ENCODE measurements at places on chromosomes 1 and 21. TPM values are rescaled to one million over a fixed set of nuclear protein-coding genes. Genes with fewer than 3 reads are reported as not detected.

- DNase-seq, result peak; percentile 28
These were observed 70.6 kb upstream of the KIAA1614 start for GRCh38 chr1:180842052-180842451.

- no peak for DNase-seq
These were observed 44.5 kb downstream of the RPL5 start for GRCh38 chr1:92876351-92876750.

GRCh38 chr1:68120136-68120791, 69.8 kb upstream of the DIRAS3 start:
- DNase-seq, result peak; percentile 82

DNA sequence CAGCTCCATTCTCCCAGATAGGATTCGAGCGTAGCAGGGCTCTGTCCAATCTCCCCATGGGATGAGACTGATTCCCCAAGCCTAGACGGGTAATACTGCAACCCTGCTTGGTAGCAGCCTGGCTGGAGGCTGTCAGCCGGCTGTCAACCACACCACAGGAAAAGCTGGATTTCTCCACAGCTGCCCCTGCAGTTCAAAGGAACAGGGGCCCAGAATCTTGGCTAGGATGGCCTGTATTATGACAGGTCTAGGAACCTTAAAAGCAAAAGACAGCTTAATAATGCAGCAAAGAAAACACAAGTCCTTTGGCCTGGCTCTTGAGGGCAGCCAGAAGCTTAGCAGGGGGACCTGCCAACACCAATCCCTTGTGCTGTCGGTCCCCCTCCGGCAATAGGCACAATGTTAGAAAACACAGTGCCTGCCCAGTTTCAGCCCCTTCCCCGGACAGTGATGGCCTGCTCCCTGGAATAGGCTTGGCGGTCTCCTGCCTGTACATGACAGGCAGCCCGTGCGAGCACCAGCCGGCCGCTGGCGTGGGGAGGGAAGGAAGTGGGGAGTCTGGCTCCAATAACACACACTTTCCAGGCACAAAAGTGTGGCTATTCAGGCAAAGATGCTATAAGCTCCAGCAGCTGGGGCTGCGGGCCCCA, 90.5 kb downstream of the TRABD2B start:
- DNase-seq, result no peak

DNA sequence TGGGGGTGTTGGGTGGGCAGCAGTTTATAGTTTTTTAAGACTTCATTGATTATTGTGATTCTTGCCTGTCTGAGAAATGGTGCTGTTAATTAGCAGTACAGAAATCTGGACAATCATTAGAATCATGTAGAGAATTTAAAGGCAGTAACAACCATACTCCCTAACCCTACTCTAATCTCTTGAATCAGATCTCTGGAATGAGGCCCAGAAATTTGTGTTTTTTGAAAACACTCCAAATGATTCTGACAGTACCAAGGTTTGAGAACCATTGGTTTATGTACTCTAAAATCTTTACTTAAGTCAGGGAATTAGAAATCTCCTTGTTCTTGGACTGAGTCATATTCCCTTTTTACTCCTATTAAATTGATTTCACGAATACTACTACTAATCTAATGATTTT, 24.0 kb downstream of the FNBP1L start:
- peak; percentile 55 for DNase-seq

- DNase-seq, result no peak
These were observed 58.0 kb upstream of the RAB3GAP2 start for GRCh38 chr1:220330265-220330664.

- DNase-seq, result no peak
These were observed 6.8 kb upstream of the COL6A2 start for GRCh38 chr21:46091118-46091517.

DNA sequence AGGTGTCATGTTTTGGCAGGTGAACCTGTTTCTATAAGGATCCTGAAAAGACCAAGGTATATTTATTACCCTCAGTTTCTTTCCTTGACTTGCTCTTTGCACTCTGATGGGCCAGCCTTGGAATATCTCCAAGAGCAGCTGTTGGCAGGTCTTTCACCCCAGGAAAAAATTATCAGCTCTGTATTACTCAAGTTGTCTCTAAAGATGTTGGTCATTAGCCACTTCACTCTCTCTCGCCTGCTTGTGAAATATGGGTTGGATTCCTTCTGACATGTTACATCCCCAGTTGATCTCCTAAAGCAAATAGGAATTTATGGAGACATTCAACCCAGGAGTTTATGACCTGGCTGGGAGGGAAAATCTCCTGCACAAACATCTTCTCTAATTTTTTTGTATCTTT, 85.9 kb downstream of the KCNJ15 start:
- no peak for DNase-seq

GRCh38 chr1:50975436-50975835, 5.4 kb downstream of the CDKN2C start:
- no peak for DNase-seq

- no peak for DNase-seq
These were observed 34.1 kb downstream of the ABL2 start for GRCh38 chr1:179195376-179195775.

GRCh38 chr21:45042664-45043161, 31.7 kb upstream of the ADARB1 start:
- no peak for DNase-seq

DNA sequence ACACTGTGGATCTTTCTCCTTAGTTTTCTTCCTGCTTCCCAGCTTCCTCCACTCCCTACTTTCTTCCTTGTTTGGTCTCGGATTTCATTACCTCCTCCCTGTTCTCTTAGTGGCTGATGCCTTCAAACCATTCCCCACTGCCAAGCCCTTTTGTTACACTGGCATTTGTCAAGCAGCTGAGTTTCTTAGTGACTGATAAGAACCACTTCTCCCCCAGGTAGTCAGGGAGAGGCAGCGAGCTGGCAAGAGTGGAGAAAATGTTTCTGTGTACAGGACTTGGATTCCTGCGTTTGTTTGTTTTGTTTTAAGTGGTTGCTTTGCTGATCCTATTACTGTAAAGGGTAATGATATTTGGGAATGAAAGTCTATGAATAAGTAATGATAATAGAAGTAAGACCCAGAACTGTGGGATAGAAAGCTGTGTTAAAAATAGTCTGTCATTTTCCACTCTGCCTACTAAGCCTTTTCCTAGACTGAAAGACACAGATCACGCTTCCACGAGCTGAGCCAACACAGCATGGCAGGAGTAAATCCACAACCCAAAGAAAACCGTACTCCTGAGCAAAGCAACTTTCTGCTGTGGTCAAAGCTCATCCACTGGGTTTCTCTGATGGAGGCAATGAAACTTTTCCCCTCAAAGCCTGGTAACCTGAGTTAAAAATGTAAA, 10.1 kb upstream of the SERTAD4 start:
- peak; percentile 91 for DNase-seq

- DNase-seq, result no peak
These were observed 181.2 kb upstream of the ESRRG start for GRCh38 chr1:216904471-216904870.

- peak; percentile 76 for DNase-seq
These were observed 14.7 kb upstream of the CSF1 start for GRCh38 chr1:109895720-109896504.

DNA sequence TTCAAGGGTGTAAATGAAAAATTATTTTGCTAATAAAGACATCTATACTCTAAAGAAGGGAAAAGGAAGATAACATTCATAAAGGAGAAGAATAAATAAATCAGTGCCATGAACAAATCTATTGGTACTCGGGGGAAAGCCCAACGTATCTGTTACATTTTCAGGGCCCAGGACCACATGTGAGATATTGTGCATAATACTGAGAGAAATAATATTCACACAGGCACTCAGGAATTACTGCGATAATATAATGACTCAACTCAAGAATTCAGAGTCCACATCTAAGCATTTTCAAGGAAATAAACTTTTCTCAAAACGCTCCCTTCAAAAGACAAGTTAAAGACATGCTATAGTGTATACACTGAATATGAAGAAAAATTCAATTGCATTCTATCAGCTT, 108.8 kb downstream of the SMYD2 start:
- DNase-seq, result no peak

- DNase-seq, result peak; percentile 86
These were observed 52.5 kb downstream of the POU2F1 start for GRCh38 chr1:167273027-167273800.

- DNase-seq, result peak; percentile 99
These were observed 302.0 kb downstream of the DUSP10 start for GRCh38 chr1:221439747-221440501.

DNA sequence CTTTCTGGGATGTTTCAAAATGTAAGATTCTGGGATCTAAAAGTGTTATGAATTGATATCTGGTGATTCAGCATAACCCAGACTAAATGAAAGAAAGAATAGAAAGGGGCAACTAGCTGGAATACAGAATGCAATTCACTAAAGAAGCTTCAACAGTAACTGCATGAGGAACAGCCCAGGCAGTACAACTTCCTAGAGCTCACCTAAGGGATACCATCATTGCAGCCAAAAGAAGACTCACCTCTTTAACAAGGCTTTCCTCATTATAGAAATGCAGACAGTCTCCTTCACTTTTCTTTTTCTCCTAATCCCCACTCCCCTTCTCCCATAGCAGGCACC, 6.3 kb downstream of the RGS5 start:
- no peak for DNase-seq

DNA sequence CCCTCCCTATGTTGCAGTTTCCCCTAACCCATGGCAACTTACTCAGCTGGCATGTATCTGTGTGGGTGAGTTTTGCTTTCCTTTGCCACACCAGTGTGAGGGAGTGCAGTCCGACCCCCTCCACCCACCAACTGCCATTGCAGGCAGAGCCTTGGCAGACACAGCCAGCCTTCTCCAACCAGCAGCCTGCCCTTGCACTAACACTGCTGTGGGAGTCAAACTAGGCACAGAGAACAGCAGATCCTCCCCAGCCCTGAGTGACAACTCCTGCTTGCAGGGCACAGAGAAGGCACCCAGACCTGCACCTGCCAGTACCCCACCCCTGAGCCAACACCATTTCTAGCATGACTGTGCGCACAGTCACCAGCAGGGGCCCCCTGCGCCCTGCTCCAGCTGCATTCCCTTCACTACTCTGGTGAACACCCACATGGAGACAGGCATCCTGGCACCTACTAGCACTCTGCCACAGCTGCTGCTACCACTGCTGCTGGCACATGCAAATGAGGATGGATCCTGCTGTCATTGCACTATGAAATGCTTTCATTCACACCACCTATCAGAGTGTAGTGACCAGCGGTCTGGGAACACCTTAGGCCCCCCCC, 98.4 kb downstream of the MAGI3 start:
- no peak for DNase-seq

- DNase-seq, result no peak
These were observed 17.4 kb upstream of the FASLG start for GRCh38 chr1:172641492-172641891.

DNA sequence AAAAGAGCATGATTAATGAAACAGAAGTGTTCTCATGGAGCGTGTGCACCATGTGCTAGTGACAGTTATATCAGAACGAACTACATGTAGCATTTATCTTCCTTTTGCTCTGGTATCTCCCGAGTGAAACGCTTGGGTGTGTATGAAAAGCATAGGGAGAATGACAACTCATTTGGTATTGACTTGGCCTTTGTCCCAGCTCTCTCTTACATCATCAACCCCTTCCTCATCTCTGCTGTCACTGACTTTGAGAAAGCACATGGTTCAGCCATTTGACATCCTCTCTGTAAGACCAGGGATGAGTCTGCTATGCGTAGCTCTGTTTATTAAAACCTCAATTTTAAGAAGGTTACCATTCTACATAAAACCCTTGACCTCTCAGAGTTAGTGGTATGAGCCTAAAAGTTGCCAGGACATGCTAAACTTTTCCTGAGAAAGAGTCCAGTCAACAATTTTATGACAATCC, 201.0 kb downstream of the NRIP1 start:
- no peak for DNase-seq

- no peak for DNase-seq
These were observed 129.8 kb downstream of the IGSF21 start for GRCh38 chr1:18237371-18237770.

GRCh38 chr1:118483245-118484006, 298.4 kb upstream of the SPAG17 start:
- DNase-seq, result peak; percentile 58

Gene SPRR2G
- not detected for total RNA-seq

Gene AMY1C
- total RNA-seq, result not detected

Gene CRYAA
- not detected for total RNA-seq
